Activated CD4-positive, alpha-beta T cell treated with anti-CD3 and anti-CD28 coated beads, Interleukin-2, amount 10 ng/mL, durations not matched to agents 7 days and 5 days (primary cell): ENCODE measurements at places on chromosomes 1 and 21. TPM values are rescaled to one million over a fixed set of nuclear protein-coding genes. Genes with fewer than 3 reads are reported as not detected.
A peak's percentile ranks its signal among the peaks of the same experiment; 100 is the strongest.

GRCh38 chr1:180131510-180131909 is 23.2 kb upstream of the QSOX1 start:
- H3K27me3 ChIP-seq: peaks cover 16% of the 10 kb centered on the region
- H3K4me1 ChIP-seq: peaks cover 9% of the 10 kb centered on the region
- no peaks in the 10 kb centered on the region for H3K36me3 ChIP-seq
- no peak overlapping the region for H3K4me3 ChIP-seq
- DNase-seq: no peak
- H3K27ac ChIP-seq: no peak overlapping the region

- no peaks in the 10 kb centered on the region for H3K27me3 ChIP-seq
- peaks cover 24% of the 10 kb centered on the region for H3K4me1 ChIP-seq
- H3K4me3 ChIP-seq: no peak overlapping the region
- DNase-seq: peak; percentile 50
Measured at GRCh38 chr1:239718997-239719628, 332.7 kb downstream of the CHRM3 start.

DNA sequence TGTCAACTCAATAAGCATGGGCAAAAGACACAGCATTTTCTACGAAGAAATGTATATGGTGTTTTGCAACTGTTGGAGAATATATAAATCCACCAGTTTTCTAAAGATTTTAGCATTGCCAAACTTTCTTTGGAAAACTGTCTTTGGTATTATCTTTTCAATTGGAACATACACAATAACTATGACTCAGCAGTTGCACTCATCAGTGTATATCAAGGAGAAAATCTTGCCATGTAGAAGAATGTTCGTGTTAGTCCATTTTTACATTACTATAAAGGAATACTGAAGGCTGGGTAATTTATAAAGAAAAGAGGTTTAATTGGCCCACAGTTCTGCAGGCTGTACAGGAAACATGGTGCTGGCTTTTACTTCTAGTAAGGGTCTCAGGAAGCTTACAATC is 41.1 kb downstream of the PRKAA2 start:
- no peaks in the 10 kb centered on the region for H3K36me3 ChIP-seq
- H3K27ac ChIP-seq: no peak overlapping the region
- H3K27me3 ChIP-seq: no peaks in the 10 kb centered on the region
- H3K4me3 ChIP-seq: no peak overlapping the region

- no peak overlapping the region for H3K4me3 ChIP-seq
- H3K36me3 ChIP-seq: peaks cover 15% of the 10 kb centered on the region
- peaks cover 87% of the 10 kb centered on the region for H3K27me3 ChIP-seq
- peaks cover 9% of the 10 kb centered on the region for H3K4me1 ChIP-seq
Measured at GRCh38 chr21:44708213-44708865, 3.0 kb downstream of the TSPEAR start.

GRCh38 chr1:59219916-59220315 is 77.0 kb upstream of the FGGY start:
- H3K4me1 ChIP-seq: no peaks in the 10 kb centered on the region
- H3K36me3 ChIP-seq: no peaks in the 10 kb centered on the region

The VANGL1 gene
- total RNA-seq: 16.4 TPM

DNA sequence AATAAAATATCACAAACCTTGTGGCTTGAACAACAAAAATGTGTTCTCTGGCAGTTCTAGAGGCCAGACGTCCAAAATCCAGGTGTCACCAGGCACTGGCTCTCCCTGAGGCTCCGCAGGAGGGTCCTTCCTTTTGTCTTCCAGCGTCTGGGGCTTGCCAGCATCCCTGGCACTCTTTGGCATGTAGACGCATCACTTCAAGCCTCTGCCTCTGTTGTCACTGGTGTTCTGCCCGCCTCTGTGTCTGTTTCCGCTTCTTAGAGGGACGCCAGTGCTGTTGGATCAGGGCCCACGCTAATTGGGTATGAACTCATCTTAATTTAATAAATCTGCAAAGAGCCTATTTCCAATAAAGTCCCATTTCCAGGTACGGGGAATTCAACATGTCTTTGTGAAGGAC is 273.7 kb upstream of the C1orf174 start:
- H3K36me3 ChIP-seq: no peaks in the 10 kb centered on the region
- no peak for DNase-seq
- H3K4me3 ChIP-seq: no peak overlapping the region
- no peak overlapping the region for H3K27ac ChIP-seq
- H3K4me1 ChIP-seq: no peaks in the 10 kb centered on the region

- no peak for DNase-seq
- no peak overlapping the region for H3K27ac ChIP-seq
- no peaks in the 10 kb centered on the region for H3K36me3 ChIP-seq
- H3K4me3 ChIP-seq: no peak overlapping the region
- H3K4me1 ChIP-seq: no peaks in the 10 kb centered on the region
Measured at GRCh38 chr1:161705537-161705936, 1.5 kb upstream of the FCRLA start.

GRCh38 chr1:102191723-102192122 is 195.0 kb upstream of the OLFM3 start:
- no peaks in the 10 kb centered on the region for H3K4me1 ChIP-seq
- no peaks in the 10 kb centered on the region for H3K27me3 ChIP-seq
- H3K4me3 ChIP-seq: no peak overlapping the region
- DNase-seq: no peak
- H3K36me3 ChIP-seq: no peaks in the 10 kb centered on the region

DNA sequence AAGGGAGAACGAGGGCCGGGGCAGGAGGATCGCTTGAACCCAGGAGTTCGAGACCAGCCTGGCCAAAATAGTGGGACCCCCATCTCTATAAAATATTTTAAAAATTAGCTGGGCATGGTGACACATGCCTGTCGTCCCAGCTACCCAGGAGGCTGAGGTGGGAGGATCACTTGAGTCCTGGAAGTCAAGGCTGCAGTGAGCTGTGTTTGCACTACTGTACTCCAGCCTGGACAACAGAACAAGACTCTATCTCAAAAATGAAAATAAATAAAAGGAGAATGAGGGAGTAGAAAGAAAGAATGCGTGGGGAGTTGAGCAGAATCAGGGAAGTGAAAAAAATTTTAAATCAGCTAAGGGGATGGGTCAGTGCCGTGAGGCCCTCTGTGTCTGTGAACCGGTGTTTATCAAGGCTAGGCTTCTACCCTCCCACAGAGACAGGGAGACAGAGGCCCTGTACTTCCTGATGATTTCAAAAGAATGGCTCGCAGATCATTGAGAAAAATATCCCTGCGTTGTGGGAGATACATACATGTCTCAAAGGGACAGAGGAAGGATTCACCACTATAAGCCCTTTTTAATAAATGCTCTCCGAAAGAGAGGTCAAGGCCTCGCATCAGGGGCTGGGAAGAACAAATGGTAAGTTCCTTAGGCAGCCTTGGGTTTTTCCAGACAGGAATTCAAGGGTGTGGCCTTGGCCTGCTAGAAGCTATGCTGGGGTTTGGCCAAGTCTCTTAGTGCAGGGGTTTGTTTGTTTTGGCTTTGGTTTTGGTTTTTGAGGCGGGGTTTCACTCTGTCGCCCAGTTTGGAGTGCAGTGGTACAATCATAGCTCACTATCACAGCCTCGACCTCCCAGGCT is 20.7 kb downstream of the IL10RB start:
- H3K27ac ChIP-seq: no peak overlapping the region
- H3K4me1 ChIP-seq: peaks cover 19% of the 10 kb centered on the region
- DNase-seq: no peak
- peaks cover 55% of the 10 kb centered on the region for H3K36me3 ChIP-seq
- no peaks in the 10 kb centered on the region for H3K27me3 ChIP-seq

The LRRC3 gene
- 5.1 TPM for total RNA-seq

GRCh38 chr1:58796416-58796815 is 12.6 kb upstream of the JUN start:
- H3K27me3 ChIP-seq: peaks cover 3% of the 10 kb centered on the region
- peaks cover 17% of the 10 kb centered on the region for H3K4me1 ChIP-seq
- no peak overlapping the region for H3K27ac ChIP-seq
- H3K4me3 ChIP-seq: no peak overlapping the region

DNA sequence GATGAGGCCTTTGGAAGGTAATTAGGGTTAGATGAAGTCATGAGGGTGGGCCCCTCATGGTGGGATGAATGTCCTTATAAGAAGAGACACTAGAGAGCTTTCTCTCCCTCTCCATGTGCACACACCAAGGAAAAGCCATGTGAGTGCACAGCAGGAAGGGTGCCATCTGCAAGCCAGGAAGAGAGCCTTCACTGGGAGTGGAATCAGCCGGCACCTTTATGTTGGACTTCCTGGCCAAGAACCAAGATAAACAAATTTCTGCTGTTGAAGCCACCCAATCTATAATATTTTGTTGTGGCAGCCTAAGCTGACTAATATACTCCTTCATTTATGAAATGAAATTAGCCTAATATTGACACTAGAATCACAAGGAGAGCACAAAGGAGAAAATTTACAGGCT is 38.2 kb upstream of the PKP1 start:
- H3K4me1 ChIP-seq: no peaks in the 10 kb centered on the region
- H3K27ac ChIP-seq: no peak overlapping the region
- no peak for DNase-seq

The ANKRD45 gene
- total RNA-seq: not detected

The ZBTB7B gene
- 127 TPM for total RNA-seq

DNA sequence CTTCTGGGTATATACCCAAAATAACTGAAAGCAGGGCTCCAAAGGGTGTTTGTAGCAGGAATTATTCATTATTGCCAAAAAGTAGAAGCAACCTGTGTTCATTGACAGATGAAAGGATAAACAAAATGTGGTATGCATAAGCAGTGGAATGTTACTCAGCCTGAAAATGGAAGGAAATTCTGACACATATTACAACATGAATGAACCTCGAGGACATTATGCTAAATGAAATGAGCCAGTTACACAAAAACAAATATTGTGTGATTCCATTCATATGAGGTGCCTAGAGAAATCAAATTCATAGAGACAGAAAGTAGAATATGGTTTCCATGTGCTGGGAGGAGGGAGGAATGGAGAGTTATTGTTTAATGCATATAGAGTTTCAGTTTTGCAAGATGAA is 86.3 kb upstream of the ARTN start:
- H3K4me3 ChIP-seq: no peak overlapping the region
- H3K4me1 ChIP-seq: peaks cover 5% of the 10 kb centered on the region
- H3K27me3 ChIP-seq: no peaks in the 10 kb centered on the region

The DMBX1 gene
- total RNA-seq: 0.10 TPM

The FCRLB gene
- 0.25 TPM for total RNA-seq

DNA sequence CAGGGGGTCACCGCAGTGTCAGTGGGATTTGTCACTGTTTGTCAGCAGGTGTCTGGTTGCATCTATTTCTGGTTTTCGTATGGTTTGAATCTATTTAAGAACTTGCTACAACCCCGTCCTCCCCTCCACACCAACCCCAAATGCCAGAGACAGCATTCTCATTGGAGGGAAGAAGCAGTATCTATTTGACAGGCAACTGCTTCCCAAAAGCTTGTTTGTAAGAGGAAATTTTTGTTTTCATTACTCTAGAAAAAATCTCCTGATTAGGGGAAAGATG is 54.4 kb downstream of the NR5A2 start:
- H3K4me3 ChIP-seq: no peak overlapping the region
- peaks cover 54% of the 10 kb centered on the region for H3K27me3 ChIP-seq
- H3K36me3 ChIP-seq: no peaks in the 10 kb centered on the region
- no peak for DNase-seq
- no peak overlapping the region for H3K27ac ChIP-seq

GRCh38 chr1:228314658-228315483 is 91.8 kb downstream of the TRIM11 start:
- no peak overlapping the region for H3K27ac ChIP-seq
- no peaks in the 10 kb centered on the region for H3K27me3 ChIP-seq
- no peaks in the 10 kb centered on the region for H3K36me3 ChIP-seq

DNA sequence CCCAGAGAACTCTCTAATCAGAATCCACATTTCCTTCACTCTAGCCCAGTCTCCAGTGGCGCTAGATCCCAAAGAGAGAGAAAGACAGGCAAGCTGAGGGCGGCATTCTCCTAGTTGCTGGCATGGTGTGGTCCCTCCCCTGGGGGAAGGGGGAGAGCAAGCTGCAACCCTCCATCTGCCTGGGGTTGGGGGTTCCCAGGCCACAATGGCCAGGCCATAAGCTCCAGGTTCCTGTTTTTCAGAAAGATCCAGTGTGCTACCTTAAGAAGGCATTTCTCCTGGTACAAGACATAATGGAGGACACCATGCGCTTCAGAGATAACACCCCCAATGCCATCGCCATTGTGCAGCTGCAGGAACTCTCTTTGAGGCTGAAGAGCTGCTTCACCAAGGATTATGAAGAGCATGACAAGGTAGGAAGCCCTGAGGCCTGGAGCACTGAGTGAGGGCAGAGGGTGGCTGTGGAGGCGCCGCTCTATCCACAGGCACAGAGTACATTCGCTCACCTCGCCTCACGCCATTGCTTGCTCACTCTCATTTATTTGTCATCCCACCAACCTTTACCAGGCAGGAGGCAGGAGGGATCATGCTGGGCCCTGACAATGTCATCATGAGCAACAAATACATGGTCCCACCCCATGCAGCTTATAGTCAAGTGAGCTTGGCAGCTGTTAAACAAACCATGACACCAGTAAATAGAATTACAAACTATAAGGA is 6.6 kb downstream of the CSF1 start:
- H3K4me1 ChIP-seq: peaks cover 19% of the 10 kb centered on the region
- no peak overlapping the region for H3K4me3 ChIP-seq
- no peak overlapping the region for H3K27ac ChIP-seq
- no peaks in the 10 kb centered on the region for H3K27me3 ChIP-seq
- no peak for DNase-seq

DNA sequence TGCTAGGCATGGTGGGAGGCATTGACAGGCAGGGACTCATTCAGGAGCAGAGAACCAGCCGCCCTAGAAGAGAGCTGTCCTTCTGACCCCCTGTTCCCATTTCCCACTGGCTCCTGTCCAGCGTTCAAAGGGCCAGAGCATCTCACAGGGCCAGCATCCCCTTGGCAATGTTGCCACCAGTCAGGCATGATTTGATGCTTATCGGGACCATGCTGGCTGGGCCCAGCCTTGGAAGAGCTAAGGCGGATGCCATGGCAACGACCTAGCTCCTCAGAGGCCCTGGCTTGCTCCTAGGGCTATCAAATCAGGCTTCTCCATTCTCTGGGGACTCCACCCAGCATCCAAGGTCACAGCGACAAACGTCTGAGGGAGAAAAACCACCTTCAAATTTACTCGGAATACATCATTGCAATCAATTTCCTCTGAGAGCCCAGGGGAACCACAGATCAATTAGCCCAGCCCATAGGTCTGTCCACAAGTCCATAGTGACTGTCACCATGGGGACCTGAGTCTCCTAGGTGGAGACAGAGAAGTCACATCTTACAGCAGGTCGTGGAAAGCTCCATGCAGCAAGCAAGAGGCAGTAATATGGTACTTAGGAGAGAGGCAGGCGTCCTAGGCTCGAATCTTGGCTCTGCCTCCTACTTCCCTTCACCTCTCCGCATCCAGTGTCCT is 14.1 kb upstream of the VWA5B1 start:
- no peaks in the 10 kb centered on the region for H3K36me3 ChIP-seq
- H3K27me3 ChIP-seq: peaks cover 9% of the 10 kb centered on the region
- no peak for DNase-seq
- H3K4me1 ChIP-seq: no peaks in the 10 kb centered on the region

- H3K4me1 ChIP-seq: no peaks in the 10 kb centered on the region
- no peak overlapping the region for H3K27ac ChIP-seq
- no peak for DNase-seq
- H3K27me3 ChIP-seq: peaks cover 2% of the 10 kb centered on the region
Measured at GRCh38 chr21:30072496-30072895, 94.1 kb downstream of the CLDN17 start.
